HT-29 (cell line): ENCODE measurements at places on chromosomes 3 and 15. TPM values are rescaled to one million over a fixed set of nuclear protein-coding genes. Genes with fewer than 3 reads are reported as not detected.

SH2D7 gene
- total RNA-seq = 0.05 TPM in 1 of 2 replicates, not detected in the other

IQCH gene
- 1.9 and 2.6 TPM in 2 replicates for total RNA-seq

BLM gene
- total RNA-seq = 11.8 and 12.8 TPM in 2 replicates

GPR160 gene
- total RNA-seq = 21.2 and 32.1 TPM in 2 replicates

- DNase-seq = peak; percentile 98
These were observed at the start of gene RNF111 for GRCh38 chr15:58987491-58988005. RNF111 (plus strand) TSS chr15:58987663; CDS start chr15:59030823, 43,160 bp downstream.

- DNase-seq = no peak
These were observed 9.6 kb upstream of the TRPM1 start for GRCh38 chr15:31111091-31111647.

DNA sequence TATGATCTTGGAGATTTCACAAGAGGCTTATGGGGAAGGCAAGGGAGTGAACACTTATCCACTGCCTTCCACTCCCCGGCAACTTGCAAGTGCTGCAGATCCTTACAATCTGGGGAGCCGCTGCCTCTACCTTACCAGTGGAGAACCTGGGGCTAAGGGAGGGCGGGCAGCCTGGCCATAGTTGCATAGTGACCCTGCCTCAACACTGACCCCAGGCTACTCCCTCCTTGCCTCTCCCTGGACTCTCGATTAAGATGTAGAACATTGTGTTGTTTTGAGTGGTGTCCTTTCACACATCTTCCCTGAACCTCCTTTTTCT lies 30.6 kb downstream of the SLC6A11 start:
- no peak for DNase-seq

GRCh38 chr15:40388941-40389823 lies 6.7 kb downstream of the KNSTRN start:
- no peak for DNase-seq

DNA sequence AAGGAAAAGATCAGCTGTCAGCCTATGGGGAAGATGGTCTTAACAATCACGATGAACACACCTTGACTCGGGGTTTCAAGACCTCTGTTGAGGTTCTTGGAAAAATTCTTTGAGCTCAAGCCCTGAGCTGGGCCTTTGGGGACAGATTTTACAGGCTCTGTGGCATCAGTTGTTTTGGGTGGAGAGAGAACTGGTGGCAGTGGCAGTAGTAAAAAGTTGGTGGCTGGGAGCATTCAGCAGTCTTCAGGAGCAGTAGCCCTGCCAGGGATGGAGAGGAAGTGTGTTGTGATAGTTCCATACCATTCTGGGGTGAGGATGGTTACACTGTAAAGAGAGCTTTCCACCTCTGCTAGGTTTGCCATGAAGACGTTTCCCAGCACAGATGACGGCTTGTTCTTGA lies 4.9 kb upstream of the KY start:
- no peak for DNase-seq

GRCh38 chr3:171811913-171812335 lies 1.6 kb upstream of the PLD1 start:
- DNase-seq = no peak

GRCh38 chr3:196336319-196337145 lies 1.7 kb downstream of the TM4SF19 start:
- DNase-seq = no peak

DNA sequence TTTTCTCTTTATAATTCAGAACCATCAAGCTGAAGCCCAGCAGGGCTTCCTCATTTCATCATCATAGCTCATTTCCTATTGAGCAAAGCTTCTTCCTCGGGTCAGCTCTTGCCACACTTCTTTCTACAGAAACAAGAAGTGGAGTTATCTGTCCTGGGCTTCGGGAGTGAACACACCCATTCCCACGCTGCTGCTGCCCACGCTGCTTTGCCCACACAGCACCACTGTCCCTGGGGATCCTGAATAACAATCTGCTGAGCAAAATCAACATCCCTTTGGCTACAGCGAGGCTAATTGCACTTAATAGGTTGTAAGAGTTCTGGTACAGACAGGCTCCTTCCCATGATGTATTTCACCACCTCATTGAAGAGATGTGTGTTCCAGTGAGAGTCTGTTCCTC lies 23.7 kb downstream of the CEP19 start:
- no peak for DNase-seq

DNA sequence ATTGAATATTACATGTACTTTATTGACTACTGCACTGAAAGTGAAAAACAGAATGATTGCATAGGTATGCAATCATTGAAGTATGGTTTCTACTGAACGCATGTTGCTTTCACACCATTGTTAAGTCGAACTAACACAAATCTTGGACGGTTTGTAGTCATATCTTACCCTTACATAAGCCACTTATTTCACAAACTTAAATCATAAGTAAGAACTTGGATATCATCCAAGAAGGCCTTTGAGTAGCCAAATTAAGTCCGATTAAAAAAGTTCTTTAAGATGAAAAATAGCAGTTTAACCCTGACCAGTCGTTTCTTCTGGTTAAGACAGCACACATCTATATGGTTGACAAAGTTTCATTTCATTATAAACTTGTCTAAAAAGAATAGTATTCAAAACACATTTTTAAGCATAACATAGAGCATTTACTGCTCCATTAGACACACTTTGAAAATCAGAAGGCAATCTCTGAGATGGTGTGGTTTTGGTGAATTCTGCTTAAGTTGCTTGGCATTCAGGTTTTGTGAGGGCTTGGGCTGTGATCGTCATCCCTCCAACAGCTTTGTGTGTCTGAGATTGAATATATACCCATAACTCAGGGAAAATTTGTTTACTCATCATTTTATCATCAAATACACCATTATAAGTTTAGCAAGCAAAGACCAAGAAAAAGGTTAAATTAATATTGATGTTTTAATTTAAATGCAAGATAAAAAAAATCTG lies 92.2 kb downstream of the NFKBIZ start:
- DNase-seq = no peak

GRCh38 chr15:26738996-26739395 lies 33.9 kb downstream of the GABRB3 start:
- DNase-seq = no peak

DNA sequence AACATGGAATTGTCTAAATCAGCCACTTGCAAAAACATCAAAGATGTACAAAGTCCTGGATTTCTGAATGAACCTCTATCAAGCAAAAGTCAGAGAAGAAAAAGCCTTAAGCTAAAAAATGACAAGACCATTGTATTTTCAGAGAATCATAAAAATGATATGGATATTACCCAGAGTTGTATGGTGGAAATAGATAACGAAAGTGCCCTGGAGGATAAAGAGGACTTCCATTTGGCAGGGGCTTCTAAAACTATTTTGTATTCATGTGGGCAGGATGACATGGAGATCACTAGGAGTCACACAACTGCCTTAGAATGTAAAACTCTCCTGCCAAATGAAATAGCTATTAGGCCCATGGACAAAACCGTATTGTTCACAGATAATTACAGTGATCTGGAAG lies 29.3 kb downstream of the KNL1 start:
- DNase-seq = no peak
